ENCODE measurements at places on chromosomes 12 and 14.

GRCh38 chr14:55592436-55592835, 12.4 kb downstream of the KTN1 start:
- DNase-seq: no peak

DNA sequence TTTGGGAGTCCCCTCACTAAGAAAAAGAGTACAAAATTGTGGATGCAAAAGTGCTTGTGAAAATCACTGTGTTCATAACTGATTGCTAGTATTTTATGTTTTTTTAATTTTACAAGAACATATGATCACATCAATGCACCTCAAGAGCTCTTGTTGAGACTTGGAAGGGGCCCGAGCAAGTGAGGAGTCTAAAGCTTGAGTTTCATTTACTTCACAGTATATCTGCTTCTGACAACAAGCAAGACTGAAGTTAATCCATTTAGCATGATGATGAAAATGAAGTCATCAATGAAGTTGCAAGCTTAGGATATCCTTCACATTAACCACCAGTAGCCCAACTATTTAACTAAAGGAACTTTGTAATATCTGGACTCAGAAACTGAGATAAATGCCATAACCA, 182.5 kb upstream of the DIO2 start:
- DNase-seq: no peak

DNA sequence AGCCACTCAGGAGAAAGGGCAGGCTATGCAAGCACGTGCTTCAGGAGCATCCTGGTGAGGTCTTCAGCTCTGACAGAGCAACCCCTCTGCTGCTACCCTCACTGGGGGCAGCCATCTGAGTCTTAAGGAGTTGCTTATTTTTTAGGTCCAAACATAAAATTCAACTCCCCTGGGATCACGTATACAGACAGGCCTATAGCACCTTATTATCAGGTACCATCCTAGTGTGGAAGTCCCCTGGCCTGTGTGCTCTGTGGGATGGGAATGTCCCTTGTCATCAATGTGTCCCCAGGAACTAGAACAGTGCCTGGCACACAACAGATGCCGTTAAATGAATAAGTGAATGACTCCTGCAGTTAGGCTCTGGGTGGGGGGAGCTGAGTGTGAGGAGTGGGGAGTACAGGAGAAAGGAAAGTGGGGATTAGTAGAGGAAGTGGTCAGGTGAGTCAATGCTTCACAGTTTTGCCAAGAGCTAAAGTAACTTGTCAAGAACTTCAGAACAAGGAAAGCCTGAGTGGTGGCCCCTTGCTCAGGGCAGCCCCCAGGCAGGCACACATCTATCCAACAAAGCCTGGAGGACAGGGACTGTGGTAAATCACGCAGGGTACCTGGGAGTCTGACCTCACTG, 33.5 kb downstream of the DAD1 start:
- peak; percentile 58 for DNase-seq

DNA sequence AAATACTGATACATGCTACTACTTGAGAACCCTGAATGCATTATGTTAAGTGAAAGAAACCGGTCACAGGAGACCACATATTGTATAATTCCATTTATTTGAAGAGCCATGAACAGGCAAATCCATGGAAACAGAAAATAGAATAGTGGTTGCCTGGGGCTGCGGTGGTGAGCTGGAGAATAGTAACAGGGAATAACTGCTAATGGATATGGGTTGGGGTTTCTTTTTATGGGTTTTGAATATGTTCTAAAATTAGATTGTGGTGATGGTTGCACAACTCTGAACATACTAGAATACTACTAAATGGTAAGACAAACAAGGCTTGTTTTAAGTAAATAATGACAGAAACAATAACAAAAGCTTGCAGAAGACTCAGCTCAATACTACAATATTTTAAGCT, 293.0 kb downstream of the BTG1 start:
- DNase-seq: no peak

DNA sequence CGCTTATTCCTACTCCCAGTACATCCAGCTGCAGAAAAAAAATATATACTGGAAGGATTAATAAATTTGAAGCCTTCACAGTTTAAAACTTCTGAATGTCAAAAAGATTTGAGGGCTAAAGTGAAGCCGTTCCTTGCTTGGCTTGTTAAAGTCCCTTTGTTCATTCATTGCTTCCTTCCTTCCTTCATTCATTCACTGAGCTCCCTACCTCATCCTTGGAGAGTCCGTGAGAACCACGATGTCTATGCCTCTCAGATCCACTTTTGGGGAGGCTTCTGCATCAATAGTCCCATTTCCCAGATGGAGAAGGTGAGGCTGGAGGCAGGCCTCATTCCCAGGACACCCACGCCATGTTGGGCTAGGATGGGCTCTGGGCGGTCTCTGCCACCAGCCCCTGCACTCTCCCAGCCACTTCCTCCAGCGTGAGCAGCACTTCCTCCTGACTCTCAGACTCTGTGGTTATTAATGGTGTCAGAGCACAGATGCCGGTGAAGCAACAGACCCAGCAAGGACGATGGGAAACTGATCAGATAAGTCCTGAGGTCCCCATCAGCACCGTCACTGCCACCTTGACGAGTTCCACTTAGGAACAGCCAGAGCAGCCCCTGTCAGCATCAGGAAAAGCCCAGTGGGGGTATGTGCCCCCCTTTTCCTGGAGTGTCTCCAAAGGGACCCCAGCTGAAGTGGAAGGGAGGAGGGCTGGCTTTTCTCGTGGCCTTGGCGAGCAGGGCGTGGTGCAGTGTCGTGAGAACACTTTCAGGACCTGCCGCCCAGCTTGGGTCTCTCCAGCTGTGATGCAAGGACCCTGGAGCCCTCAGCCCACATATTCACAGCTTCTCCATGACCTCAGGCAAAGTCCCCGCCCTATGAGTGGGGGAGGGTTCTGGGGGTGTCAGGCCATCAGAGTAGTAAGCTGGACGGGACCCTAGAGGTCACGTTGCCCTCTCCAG, 21.2 kb downstream of the ASB2 start:
- peak; percentile 79 for DNase-seq

DNA sequence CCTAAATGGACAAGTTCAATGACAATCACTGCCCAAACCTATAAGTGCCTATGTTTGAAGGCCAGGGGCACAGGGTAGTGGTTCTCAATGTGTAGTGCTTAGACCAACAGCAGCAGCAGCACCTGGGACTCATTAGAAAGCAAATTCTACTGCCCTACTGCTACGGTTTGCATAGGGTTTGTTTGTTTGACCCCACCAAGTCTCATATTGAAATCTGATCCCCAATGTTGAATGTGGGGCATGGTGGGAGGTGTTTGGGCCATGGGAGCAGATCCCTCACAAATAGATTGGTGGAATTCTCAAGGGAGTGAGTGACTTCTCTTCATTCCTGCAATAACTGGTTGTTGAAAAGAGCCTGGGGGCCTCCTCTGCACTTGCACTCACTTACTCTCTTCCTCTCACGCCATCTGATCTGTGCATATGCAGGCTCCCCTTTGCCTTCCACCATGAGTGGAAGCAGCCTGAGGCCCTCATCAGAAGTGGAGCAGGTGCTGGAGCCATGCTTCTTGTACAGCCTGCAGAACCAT, 39.5 kb downstream of the PPM1H start:
- no peak for DNase-seq

- DNase-seq: no peak
Observed at GRCh38 chr12:53196486-53196885, 10.6 kb downstream of the ITGB7 start.

DNA sequence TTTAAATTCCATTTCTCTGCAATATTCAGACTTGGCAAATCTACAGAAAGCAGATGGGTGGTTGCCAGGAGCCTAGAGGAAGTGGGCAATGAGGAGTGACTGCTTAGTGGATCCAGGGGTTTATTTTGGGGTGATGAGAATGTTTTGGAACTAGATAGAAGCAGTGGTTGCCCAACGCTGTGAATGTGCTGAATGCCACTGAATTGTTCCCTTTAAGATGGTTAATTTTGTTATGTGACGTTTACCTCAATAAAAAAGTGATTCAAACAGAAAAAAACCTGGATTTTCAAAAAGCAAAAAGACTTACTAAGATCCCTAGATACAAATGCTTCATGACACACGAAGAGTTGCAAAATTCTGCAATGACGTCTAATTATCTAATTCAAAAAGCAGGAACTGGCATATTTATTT, 34.2 kb downstream of the DAO start:
- DNase-seq: no peak

DNA sequence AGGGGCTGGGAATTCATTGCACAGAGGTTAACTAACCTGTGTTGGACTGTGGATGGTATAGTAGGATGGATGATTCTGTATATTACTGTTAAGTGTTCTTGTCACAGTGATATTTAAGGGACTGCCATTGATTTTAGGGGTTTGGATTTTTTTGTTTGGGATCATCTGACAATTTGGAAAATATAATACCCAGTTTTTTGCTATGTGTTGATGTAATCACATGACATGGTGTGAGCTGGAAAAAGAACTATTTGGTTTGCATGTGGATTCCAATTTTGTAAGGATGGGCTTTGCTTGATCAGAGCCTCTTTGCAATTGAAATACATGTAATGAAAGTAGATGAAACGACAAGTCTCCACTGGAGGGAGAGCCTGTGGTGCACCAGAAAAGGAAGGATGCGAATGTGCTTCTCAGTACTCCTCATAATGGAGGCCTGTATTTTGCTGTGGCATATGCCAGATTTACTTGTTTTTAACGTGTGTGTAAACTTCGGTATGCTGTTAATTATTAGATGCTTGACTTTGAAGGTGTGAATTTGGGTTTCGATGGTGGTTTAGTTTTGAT, 2.7 kb downstream of the DYRK2 start:
- peak; percentile 64 for DNase-seq

GRCh38 chr14:35867280-35867629, 41.1 kb downstream of the BRMS1L start:
- no peak for DNase-seq

DNA sequence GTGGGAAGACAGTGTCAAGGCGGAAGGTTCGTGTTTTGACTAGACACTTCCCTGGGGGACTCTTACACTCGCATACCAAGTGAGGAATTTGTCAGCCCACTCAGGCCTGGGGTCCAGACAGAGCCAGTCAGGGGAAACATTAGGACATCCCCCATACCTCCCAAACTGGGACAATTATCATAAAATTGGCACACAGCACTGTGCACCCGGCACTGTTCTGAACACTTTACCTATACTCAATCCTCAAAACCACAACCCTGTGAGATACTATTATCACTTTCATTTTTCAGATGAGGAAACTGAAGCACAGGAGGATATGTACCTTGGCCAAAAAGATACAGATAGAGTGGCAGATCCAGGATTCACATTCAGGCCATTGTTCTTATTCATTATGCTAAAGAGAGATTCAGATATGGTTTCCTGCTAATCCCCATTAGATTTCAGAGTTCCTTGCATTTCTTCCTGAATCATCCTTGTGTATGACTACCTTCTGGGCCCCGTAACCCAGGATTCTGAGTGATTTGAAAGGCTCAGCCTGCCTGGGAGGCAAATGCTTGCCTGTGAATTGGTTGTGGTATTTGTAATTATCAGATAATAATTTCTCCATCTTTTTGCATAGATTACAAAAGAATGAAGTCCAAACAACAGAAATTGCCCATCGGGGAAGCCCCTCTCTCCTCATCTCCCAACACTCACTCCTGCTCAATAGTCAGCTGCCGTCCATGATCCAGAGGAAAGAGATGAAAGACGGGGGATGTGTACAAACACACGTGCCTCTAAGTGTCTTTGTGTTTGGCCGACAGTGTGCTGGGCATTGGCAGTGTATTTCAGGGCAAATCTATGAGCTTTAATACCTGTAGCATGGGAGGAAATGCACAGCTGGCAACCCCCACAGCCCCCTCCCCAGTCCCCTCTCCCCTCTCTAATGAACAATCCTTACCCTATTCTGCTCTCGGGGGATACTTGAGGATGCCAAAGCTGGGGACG, 4.6 kb downstream of the TAC3 start:
- no peak for DNase-seq

DNA sequence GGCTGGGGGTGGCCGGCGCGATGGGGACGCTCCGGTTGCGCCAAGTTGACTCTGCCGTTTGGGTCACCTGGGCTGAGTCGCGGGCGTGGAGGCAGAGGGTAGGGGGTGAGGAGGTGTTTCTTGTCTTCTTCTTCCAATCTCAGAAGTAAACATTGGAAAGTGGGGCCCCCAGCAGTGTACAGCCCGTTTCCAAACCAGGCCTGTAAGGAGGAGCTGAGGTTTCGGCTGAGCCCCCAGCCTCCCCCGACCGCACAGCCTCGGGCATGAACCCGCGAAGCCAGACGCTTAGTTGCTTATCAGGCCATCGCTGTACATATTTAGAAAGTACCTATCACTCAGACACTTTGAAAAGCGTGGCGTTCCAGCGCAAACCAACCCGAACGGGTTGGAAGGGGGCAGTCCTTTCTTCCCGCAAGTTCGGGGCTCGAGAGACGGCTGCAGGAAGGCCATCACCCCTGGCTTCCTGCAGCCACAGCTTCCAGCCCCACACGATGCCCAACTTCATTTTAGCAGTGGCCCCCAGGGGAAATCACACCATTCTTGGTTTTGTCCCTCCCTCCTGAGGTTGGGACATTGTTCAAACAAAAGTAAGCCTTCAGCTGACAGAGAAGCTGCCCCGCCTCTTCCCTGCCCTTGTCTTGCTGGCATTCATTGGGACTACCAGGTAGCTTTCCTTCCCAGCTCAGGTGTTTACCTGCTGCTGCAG, 164.1 kb downstream of the ZFP36L1 start:
- DNase-seq: no peak

All from OCI-LY7 (cell line).